ENCODE measurements at places on chromosomes 7 and 10.

DNA sequence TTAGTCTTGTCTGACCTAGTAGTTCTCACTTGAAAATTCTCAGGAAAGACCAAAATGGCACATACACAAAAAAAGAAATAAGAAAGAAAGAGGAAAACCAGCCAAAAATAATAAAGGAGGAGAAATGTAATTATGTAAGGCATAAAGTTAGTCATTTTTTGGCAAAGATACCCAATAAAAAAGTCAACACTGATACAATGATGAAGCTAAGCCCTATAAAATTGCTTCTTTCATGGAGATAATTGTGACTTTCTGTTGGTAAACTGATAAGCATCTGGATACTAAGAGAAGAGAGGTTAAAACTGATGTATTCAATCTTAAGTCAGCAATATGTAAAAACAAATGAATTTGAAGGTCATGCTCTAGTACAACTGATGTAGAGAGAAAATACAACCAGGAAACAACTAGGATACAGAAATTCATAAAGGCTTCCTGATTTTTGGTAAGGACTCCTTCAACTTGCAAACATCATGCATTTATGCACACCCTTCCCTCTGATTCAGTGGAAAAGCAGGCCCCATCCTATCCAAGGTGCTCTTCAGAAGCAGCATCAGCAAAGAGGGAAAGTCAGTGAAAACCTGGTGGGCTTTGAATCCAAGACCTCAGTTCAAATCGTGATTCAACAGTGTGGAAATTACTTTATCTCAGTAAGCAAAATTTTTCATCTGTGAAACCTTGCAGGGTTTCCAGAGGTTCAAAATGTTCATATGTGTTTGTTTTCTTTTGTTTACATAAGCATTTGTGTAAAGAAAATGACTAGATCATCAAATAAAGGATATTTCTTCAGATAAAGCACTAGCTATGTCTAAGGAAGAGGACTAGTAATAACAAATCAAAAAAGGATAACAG lies 32.6 kb downstream of the IMMP2L start:
- peak; percentile 63 for DNase-seq

GRCh38 chr10:13930120-13930519 lies 343.4 kb downstream of the PRPF18 start:
- DNase-seq = peak; percentile 39

DNA sequence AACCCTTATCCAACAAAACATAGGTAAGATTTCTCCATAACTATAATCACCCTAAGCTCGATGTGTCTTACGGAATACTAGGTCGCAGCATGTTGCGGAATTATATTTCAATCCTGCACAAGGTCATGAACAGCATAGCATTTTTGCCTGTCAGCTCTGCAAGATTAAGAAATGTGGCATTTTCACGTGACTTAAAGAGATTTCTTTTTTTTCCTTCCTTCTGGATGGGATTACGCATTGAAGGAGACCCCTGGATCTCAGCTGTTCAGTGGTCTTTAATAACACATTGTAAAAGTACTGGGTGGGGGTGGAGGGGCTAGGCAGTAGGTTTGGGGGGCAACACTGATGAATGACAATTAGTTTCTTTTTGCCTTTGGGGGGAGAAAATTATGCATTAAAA lies 106.7 kb downstream of the CUBN start:
- DNase-seq = no peak

DNA sequence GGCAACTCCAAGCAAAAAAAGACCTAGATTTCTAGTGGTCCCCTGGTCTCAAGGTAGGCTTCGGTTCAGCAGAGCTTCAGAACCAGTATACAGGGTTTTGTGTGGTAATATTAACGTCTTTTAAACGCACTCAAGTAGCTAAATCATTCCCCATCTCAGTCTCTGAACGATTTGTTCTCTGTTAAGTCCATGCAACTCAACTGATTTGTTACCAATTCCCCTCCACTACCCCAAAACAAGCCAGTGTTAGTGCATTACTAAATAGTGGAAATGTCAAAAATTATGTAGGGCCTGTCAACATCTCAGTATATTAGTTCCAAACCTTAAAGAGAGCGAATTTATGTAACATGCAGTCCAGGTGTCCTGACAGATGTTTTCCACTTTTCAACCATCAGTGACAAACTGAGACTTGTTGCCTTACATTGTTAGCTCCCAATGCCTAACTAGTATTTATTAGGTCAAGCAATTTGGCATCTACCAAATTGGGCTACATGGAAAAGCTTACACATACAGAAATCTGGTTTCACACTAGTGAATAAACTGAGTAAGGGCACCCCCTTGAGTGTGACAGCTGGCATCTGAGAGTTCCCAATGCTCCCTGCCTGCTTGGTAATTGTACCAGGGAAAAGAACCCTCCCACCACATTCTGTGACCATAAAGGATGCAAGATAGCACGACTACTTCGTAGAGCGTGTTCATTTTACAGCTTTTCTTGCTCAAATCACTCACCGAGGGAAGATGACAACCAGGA lies 12.2 kb downstream of the HNRNPA2B1 start:
- DNase-seq = no peak

DNA sequence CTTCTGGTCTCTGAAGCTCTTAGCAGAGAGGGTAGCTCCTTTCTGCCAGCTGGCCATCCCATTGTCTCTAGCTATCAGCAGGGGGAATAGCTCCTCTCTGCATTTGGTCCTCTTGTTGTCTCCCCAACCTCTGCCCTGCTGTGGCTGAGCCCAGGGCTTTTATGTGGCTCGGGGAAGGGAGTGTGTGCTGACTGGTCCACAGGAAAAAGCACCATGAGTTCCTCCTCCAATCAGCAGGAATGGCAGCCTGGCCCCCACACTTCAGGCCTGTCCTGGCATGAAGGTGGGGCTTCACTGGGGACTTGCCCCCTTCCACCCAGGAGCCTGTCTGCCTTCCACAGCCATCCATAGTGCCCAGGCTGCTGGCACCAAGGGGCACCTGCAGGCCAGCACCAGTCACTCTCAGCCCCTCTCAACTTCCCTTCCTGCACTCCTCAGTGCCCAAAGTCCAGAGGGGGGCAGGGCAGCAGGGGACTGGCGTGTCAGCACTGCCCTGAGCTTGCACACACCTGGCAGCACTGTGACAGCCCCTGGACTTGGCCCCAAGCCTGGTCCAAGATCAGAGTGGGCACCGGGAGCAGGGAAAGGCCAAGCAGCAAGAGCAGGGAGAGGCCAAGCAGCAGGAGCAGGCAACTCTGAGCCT lies 36.2 kb downstream of the NOLC1 start:
- DNase-seq = no peak

DNA sequence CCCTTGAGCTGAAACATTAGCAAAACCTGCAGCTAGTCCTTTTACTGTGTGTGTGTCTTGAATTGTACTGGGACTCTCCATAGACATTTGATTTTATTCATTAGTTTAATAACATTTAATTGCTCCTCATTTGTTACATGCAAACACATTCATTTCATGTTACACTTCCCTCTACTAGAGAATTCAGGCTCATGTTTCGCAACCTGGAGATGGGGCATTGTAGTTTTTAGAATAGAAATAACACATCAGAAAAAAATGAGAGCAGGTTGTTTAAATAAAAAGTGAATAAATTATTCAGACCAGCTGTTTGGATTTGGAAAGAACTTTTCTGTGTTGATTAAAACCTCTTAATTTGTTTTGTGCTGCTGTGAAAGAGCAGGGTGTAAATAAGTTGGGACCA lies 243.9 kb downstream of the ETV1 start:
- DNase-seq = peak; percentile 8

DNA sequence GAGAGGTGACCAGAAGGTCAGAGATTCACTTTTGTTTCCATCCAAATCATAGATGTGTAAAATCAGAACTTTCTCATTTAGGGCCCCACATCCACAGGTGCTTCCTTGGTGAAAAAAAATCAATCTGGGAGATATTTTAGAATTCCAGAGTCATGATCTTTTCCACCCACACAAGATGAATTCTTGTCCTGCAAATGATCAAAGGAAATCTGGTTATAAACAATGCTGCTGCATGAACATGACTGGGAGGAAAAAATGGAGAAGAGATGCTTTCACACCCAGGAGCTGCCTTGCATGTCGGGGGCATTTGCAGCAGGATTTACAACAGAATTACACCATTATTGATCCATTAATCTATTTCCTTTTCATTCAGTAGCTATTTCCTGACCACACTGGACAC lies 106.5 kb upstream of the TMEM72 start:
- DNase-seq = peak; percentile 23

DNA sequence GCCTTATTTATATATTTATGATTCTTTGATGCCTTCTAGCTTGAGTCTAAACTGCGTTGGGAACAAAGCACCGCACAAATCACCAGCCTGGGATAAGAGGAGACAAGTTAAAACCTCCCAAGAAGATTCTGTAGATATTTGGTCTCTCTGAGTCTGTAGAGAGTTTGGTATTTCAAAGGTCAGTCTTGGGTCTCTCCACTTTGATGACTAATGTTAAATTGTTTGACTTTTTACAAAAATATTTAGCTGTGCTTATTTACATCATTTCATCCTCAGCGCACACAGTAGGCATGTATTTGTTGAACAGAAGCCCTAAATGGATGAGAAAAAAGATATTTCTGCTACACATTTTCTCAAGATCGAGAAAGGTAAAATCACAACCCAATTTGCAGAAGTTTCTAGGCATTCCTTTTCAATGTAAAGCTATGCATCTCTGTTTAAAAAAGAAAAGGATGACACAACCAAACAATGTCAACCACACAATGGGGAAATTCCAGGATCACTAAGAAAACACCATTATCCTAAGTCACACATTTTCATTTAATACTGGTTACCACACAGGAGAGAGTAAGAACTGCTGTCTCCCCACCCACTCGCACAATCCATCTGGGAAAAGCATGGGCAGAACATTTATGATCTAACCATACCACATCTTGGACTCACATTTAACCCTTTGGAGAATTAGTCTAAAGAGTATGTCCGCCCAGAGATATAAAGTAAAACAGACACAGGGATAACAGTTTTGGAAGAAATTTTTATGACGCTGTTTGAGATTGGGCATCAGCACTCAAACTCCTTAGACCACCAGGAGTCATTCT lies 4.4 kb downstream of the CDK6 start:
- peak; percentile 83 for DNase-seq

GRCh38 chr7:113370910-113371309 lies 252.6 kb upstream of the SMIM30 start:
- no peak for DNase-seq

DNA sequence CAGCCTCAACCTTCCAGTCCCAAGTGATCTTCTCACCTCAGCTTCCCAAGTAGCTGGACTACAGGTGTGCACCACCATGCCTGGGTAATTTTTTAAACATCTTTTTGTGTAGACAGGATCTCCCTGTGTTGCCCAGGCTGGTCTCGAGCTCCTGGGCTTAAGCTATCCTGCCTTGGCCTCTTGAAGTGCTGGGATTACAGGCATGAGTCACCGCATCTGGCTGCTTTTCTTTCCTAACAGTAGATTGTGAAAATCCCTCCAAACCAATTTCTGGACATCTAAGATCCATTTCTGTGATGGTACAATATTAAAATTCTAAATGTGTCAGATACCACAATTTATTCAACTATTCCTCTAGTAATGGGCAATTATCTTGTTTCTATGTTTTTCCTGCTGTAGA lies 38.7 kb downstream of the RAB18 start:
- peak; percentile 46 for DNase-seq

DNA sequence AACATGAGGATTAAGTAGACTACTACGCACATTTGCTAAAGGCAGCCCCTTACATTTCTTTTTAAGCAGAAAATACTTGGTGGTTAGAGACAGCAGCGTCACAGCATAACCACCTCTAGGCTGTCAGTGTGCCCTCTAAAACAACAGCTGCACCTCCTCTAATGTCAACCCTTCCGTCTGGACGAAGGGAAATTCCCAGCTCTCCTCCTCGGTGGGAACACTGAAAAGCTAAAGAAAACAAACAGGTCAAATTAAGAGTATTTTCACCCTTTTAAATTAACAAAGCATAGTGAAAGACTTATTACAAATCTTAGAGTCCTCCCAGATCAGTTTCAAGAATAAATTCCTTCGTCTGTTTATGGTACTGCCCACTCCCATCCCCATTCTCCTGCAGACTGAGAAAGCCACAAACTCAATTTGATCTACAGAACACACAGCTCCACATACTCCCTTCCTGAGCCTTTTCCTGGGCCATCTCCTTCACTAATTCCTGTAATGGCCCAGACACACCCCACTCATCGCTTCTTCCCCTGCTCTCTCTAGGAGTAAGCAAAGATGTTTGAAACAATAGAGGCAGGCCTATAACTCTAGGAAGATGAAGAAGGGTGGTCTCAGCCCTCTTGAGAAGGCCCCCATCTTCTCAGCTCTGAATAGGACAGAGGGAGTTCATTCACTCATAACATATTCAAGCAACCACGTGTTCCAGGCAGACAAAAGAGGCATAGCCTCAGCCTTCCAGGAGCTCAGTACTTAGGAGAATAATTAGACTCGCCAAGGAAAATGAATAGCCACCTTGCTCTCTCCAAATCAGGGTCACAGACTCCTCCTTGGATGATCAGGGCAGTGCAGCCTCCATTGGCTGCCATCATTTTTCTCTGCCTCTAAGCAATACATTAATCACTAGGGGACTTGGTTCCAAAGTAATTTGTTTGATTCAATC lies 47.5 kb upstream of the HNRNPH3 start:
- no peak for DNase-seq

- no peak for DNase-seq
These were observed 3.6 kb upstream of the ALOX5 start for GRCh38 chr10:45370202-45370955.

DNA sequence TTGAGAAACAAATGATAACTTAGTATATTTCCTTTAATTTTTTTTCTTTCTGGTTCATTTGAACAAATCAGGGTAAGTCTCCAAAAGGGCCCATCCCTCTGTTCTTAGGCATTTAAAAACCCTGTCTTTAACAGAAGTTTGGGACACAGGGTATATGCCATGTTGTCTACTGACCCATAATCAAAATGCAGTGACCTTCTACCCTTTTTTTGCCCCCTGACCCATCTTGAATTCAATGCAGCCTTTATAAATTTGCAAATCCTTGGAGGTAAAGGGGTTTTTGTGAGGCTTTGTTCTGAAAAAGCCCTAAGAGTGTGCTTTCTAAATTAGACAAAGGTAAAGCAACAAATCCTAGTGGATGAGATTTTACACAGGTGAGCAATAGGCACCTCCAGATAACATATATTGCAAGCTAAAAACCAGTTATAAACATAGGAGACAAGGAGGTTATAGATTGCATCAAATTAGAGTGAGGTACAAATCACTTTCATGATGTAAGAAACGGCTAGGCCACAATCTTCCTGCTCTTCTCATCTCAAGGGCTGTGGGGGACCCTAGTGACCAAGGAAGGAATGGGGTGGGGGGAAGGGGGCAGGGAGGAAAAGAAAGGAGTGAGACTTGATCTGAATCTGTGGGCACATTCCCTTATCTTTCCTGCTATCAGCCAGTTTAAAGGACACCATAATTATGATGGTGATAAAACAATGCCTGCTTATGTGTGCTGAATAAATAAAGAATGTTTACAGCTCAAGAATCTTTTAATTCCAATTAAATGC lies 2.7 kb downstream of the SKIDA1 start:
- no peak for DNase-seq

GRCh38 chr7:16561943-16562342 lies 35.3 kb downstream of the LRRC72 start:
- DNase-seq = no peak

Data from fibroblast of the aortic adventitia (primary cell).